ENCODE measurements at places on chromosomes 12 and 14. TPM values are rescaled to one million over a fixed set of nuclear protein-coding genes. Genes with fewer than 3 reads are reported as not detected.

- DNase-seq: no peak
These were observed 215.7 kb downstream of the KIF21A start for GRCh38 chr12:39227218-39227617.

RFX4 gene
- total RNA-seq: not detected

DNA sequence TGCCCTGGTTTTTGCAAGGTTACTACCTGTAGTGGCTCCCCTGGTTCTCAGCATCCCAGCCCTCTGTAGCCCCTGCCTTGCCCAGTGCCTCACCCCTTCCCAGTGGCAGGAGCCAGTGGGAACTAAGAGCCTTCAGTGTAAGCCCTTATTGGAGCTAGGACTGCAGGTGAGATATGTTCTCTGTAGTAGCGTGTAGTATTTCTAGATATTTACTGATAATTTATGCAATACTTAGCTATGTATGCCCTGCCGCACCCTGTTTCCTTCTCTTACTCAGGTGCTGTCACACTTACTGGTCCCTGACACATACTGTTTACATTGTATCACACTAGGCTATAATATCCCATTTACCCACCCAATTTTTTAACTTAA is 3.6 kb downstream of the BMAL2 start:
- no peak for DNase-seq

GPRC5D gene
- not detected for total RNA-seq

DNA sequence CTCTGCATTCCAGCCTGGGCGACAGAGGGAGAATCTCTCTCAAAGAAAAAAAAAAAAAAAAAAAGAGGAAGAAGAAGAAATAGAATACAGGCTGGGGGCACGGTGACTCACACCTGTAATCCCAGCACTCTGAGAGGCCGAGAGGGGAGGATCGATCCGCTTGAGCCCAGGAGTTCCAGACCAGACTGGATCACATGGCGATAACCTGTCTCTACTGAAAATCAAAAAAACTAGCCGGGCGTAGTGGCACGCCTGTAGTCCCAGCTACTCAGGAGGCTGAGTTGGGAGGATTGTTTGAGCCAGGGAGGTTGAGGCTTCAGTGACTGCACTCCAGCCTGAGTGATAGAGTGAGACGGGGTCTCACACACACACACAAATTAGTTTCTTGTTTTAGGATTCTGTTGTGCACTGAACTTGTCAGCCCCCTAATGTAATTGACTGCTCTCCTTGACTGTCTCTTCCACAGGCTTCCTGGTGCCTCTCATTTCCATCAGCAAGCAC is 963 bp upstream of the TINF2 start:
- no peak for DNase-seq

GRCh38 chr14:61421212-61421923 is 100.0 kb downstream of the PRKCH start:
- no peak for DNase-seq

GRCh38 chr12:129854591-129854990 is 49.2 kb downstream of the TMEM132D start:
- no peak for DNase-seq

- DNase-seq: no peak
These were observed 207.6 kb downstream of the EMP1 start for GRCh38 chr12:13404111-13404628.

Data from IMR-90 (cell line).